HL-60 (cell line): ENCODE measurements at places on chromosomes 3 and 15.

DNA sequence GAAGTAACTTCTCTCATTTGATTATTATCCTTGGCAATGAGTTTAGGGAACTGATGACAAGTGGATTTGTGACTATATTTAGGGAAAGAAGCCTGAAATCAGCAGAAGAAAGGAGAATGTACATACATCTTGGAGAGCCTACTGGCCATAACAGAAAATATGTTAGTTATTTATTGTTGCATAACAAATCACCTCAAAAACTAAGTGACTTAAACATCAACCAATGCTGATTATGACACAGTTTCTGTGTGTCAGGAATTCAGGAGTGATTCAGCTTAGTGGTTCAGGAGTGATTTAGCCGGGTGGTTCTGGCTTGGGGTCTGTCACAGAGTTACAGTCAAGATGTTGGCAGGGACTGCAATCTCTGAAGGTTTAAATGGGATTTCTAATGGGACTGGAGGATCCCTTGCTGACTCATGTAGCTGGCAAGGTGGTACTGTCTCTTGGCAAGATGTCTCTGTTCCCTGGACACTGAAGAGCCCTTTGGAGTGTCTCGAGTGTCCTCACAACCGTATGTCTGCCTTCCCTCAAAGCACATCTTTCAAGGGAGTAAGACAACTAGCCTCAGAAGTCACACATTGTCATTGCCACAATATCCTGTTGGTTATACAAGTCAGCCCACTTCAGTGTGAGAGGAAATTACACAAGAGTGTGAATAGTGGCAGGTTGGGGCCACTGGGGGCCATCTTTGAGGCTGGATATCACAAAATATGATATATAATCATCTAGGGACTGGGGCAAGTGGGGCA is 248.9 kb downstream of the SV2B start:
- peak; percentile 26 for DNase-seq

DNA sequence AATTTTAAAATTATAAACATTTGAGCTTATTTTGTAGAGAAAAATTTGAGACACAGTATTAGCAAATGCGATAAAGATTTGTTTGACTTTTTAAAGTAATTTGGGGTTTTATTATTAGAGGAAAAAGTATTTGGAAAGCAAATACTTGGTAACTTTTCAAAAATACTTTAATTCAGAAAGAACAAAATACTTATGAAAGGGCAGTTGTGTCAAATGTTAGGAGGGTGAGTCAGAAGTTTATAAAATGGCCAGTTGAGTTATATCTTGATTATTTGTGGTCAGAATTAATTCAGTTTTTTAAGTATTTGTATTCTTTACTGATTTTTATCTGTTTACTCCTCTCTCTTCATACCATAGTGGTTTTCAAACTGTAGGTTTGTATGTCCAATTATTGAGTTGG is 12.1 kb downstream of the LACTB start:
- DNase-seq, result no peak

- DNase-seq, result no peak
Observed at GRCh38 chr3:38662544-38662943, 13.1 kb upstream of the SCN5A start.

DNA sequence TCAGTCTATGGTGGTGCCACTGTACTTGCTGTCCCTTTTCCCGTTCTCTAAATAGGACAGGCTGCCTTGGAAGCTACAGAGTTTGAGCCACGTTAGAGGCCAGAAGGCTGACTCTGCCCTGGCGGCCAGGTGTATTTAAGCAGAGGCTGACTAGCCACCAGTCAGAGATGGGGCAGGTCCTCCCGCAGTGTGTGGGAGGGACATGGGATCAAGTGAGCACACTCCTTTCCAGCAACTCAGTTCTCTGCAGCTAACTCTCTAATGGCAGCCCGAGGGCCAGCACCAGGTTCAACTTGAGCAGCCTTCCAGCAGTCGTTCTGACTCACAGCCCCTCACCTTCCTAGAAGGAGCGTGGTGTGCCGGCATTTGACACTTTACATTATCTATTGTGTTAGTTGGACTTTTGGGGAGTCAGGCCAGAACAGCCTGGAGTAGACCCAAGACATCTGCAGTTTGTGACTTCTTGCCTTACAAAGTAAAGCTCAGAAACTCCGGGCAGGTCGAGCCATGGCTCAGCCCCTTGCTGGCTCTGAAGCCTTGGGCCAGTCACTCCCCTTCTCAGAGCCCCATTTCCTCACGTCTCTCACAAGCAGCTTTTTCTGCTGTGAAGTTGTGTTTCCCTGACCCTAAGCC is 46.7 kb upstream of the MYZAP start:
- no peak for DNase-seq

DNA sequence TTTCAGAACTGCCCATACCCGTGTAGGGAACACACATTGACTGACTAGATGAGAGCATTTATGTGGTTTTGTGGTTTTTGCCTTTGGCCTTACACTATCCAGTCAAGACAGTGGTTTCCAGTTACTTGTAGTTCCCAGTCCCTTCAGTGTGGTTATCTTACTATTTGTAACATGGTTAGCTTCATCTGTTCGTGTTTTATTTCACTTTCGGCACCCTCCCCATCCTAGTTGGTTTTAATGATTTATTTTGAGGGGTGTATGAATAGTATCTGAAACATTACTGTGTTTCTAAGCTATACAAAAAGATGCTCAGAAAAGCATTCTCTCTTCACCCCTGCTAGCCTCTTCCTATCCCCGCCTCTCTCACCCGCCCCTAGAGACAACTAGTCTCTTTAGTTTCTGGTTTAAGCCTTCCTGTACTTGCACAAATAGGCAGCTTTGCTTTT is 14.1 kb downstream of the LYSMD4 start:
- no peak for DNase-seq

- DNase-seq, result no peak
Observed at GRCh38 chr3:8451696-8452095, 49.9 kb upstream of the LMCD1 start.

DNA sequence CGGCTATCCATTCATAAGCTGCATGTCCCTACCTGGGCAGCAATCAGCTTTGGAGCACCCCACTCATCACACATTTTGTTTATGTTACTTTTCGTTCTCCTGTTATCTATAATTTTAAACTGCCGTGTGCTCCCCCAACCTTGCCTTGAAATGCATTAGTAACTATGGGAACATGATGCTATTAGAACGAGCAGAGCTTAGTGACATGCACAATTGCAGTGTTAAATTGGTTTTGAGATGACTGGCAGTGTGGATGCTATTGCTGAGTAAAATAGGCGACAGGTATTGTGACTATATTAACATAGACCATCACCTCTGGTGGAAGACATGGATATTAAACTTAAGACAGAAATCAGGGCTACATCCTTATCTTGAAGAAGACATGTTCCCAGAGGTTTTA is 191.6 kb downstream of the KCNAB1 start:
- DNase-seq, result no peak

DNA sequence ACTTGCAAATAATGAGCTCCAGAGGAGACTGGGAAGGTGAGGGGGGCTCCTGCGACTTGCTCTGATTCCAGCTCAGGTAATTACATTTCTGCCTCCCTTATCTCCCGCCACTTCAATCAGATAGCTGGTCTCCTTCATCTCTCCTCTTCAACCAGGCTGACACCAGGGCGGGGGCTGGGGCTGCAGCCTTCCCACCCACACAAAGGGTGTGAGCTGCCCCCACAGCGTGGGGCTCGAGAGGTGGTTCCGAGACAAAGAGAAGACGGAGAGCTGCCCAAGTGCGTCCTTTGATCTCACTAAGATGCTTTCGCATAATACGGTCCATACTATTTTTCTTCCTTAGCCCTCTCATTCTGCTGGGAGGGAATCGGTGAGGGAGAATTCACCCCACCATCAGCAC is 139.7 kb downstream of the NSMCE3 start:
- no peak for DNase-seq
